ENCODE measurements at places on chromosomes 6 and 20.

GRCh38 chr20:38812709-38813573, 7.4 kb downstream of the PPP1R16B start:
- DNase-seq: no peak

- DNase-seq: no peak
These were observed 130.0 kb downstream of the ERMARD start for GRCh38 chr6:169881398-169881797.

DNA sequence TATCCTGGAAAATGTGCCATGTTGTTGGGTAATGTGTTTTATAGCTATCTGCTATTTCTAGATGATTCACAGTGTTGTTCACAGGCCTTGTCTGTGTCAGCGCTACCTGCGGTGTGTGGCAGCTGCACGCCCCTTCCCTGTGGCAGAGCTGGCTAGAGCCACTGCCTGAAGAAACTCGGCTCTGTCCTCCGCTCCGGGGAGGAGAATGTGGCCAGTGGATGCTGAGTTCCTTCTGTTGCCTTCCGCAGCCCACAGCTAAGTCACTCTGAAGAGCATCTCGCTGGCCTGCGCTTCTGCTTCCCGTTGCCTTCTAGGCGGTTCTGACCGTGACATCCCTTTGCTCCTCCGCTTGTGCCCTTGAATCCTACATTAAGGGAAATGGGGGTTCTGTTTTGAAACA, 135.1 kb downstream of the PLG start:
- no peak for DNase-seq

DNA sequence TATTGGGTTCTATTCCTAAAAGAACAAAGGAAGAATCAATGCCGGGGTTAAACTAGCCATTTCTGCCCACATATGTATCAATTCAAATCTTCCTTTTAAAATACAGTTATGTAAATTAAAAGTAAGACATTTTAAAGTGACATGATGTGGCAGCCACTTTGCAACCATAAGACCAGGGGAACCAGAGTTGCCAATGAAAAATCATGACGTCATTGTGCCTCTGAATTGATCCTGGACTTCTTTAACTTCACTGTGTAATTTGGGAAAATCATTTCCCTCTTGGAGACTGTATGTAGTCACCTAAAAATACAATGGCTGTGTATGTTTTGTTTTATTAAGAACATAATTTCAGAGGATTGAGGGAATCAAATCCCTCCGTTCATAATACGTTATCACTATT, 42.2 kb downstream of the SLC13A3 start:
- DNase-seq: no peak

DNA sequence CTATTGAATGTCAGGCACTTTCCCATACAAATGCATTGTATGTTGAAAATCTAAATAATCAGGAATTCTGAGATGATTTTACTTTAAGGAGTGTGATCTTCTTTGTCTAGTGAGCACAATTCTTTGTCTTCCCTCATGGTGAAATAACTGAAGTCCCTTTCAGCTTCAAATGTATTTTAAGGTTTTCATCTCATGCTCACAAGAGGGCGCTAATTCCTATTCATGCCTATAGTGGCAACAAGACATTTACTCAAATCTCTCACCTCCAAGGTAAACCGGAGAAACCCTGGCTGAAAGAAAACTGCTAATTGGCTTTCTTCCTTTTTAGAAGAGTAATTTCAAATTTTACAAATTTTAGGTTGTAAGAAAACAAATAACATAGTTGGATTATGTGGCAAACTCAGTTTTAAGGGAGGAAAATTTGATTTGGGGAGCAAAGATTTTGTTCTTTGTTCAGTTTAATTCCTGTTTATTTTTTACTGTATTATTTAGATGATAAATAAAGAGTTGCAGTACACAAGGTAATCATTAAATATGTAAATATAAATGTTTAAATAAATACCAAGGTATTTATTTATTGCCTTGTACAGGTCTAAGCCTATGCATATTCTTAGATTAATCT, 69.1 kb downstream of the SLC35F1 start:
- DNase-seq: no peak

- DNase-seq: no peak
These were observed 11.0 kb upstream of the ARMC12 start for GRCh38 chr6:35725721-35726438.

DNA sequence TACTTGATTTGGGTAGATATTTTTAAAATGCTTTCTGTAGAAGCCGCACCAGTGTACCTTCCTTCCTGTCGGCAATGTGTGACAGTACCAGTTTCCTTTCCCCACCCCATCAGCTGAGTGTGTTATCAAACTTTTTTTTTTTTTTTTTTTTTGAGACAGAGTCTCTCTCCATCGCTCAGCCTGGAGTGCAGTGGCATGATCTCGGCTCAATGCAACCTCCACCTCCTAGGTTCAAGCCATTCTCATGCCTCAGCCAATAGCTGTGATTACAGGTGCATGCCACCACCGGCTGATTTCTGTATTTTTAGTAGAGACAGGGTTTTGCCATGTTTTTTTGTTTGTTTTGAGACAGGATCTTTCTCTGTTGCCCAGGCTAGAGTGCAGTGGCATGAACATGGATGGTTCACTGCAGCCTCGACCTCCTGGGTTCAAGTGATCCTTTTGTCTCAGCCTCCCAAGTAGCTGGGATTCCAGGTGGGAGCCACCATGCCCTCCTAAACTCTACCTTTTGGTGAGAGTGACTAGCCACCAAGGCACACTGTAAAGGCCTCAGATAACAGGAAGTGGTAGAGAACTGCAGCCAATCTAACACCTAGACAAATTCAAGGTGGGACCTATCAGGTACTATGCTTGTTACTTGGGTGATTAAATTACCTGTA, 26.5 kb upstream of the ZBTB22 start:
- DNase-seq: peak; percentile 40

GRCh38 chr20:16083639-16084280, 489.5 kb downstream of the KIF16B start:
- DNase-seq: no peak

GRCh38 chr6:135902756-135903331, 51.3 kb downstream of the PDE7B start:
- DNase-seq: no peak

- peak; percentile 26 for DNase-seq
These were observed 278.4 kb downstream of the LRFN2 start for GRCh38 chr6:40308533-40309306.

- no peak for DNase-seq
These were observed 41.8 kb downstream of the GPR63 start for GRCh38 chr6:96795481-96795880.

GRCh38 chr20:53899351-53900167, 170.8 kb downstream of the BCAS1 start:
- peak; percentile 80 for DNase-seq

GRCh38 chr6:42898891-42899361, 16.9 kb upstream of the PTCRA start:
- peak; percentile 50 for DNase-seq

GRCh38 chr6:157456524-157456829, 75.5 kb downstream of the ZDHHC14 start:
- DNase-seq: no peak

GRCh38 chr6:8579372-8579771, 144.0 kb upstream of the SLC35B3 start:
- DNase-seq: no peak

GRCh38 chr20:8227293-8227692, 95.2 kb downstream of the PLCB1 start:
- no peak for DNase-seq

- DNase-seq: no peak
These were observed 208.1 kb downstream of the PLCB4 start for GRCh38 chr20:9276966-9277468.

GRCh38 chr6:118641042-118641441, 10.3 kb downstream of the CEP85L start:
- no peak for DNase-seq

DNA sequence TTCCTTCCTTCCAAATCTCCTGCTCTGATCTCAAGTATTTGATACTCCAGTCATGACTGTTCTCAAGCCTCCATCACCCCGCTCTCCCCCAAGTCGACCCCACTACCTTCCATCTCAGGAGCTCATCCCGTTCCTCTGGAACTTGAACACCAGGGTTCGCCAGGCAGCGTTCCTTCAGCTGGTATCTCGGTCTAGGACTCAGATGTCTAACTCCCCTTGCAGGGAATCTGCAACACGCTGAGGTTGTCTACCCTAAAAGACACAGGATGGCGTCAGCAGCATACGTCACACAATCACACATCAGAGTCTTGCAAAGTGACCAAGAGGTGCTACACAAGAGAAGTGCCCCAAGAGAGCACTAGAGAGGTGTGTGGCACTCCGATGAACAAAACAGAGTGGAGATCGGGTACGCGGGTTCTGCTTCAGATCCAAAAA, 706 bp downstream of the ZNF184 start:
- DNase-seq: peak; percentile 41

- no peak for DNase-seq
These were observed 8.4 kb downstream of the ARFGAP1 start for GRCh38 chr20:63280929-63281545.

- no peak for DNase-seq
These were observed 230.1 kb upstream of the MOCS1 start for GRCh38 chr6:40164345-40164755.

GRCh38 chr6:161536224-161536630, 262.4 kb upstream of the AGPAT4 start:
- DNase-seq: no peak

- DNase-seq: no peak
These were observed 31.0 kb downstream of the PHIP start for GRCh38 chr6:79047072-79047471.

- no peak for DNase-seq
These were observed 172.1 kb upstream of the RUNX2 start for GRCh38 chr6:45156075-45156474.

DNA sequence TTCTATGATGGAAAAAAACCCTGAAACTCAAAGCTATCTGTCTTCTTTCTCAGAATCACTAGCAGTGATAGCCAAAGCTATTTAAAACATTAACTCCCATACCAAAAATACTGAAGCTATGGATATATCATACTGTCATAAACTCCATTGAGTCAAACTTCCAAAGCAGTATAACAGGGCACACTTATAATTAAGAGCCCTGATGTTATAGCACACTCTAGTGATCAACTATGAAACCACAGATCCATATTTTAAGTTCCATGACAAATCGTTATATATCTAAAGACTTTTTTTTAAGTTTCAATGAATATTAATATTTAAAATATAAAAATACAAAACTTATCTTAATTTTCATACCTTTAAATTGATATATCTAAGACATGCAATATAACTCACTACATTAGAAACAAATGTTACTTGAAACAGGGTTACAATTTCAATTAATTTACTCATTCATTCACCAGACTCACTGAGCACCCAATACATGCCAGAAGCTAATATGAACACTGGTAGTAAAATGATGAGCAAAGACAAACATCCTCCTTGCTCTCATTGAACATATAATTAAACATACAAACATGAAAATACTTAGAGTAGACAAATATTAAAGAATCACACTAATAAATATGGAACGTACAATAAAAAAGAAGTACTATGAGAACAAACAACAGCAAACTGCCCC, 69.3 kb downstream of the IBTK start:
- no peak for DNase-seq

- DNase-seq: no peak
These were observed 184.2 kb downstream of the EPM2A start for GRCh38 chr6:145551164-145551563.

- DNase-seq: no peak
These were observed 141.3 kb upstream of the INSM1 start for GRCh38 chr20:20226554-20226953.

DNA sequence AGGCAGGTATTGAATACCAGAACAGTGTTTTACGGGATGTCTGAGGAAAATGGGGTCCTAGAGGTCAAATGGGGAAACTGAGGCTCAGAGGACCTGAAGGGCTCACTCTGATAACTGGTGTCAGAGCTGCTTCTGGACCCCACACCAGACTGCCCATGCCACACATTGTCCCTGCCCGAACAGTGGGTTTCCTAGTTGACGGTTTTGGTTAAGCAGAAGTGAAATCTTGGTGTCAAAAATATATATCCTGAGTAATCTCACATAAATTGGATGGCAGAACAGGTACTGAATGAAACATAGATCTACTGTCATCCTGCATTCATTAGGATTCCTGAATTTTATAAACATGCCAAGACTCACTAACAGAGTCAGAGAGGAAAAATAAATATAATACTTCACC, 16.3 kb downstream of the NOX3 start:
- DNase-seq: no peak

DNA sequence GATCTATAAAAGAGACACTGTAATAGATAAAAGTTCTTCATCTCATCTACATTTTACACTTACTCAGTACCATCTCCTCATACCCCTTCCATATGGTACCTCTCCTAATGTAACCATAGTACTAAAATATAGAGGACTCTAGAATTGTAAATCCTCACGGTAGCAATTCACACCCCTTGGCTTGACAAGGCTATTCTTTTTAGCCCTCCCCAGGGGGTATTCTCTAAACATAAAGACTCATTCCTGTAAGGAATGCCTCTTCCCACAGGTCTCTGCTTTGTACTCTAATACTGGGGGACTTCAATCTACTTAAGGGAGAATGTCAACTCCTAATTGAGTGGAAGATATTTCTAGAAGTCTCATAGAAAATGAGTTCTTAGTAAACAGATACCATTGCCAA, 85.9 kb downstream of the VIP start:
- DNase-seq: no peak

- no peak for DNase-seq
These were observed 17.5 kb upstream of the BMP5 start for GRCh38 chr6:55892749-55893357.

GRCh38 chr6:126546541-126547120, 206.7 kb downstream of the CENPW start:
- no peak for DNase-seq

DNA sequence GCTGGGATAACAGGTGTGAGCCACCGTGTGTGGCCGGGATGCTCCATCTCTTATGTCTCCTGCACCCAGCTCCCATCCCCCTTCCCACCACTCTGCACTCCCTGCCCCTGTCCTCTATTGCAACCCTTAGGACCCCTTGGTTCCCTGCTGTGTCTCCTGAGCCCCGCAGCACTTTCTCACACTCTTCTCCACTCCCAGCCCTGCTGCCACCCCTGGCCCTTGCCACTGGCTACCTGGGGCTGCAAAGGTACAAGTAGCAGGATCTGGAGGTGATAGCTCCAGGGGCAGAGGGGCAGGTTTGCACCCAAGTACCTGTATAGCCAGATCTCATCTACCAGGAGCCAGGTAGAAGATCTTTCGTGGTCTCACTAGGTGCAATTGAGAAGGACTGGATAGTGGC, 6.6 kb upstream of the CPXM1 start:
- no peak for DNase-seq

DNA sequence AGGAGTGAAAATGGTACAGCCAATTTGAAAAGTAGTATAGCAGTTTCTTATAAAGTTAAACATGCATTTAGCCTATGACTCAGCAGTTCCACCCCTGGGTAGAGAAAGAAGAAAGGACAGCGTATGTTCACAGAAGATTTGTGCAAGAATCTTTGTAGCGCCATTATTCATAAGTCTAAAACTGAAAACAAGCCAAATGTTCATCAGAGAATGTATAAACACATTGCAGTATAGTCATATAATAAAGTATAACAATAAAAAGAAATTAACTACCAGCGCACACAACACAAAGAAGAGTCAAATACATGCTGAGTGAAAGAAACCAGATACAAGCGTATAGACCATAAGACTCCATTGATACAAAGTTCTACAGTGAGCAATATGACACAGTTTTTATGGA, 294.0 kb downstream of the SAMD5 start:
- DNase-seq: no peak

Data from stimulated activated CD4-positive, alpha-beta T cell treated with anti-CD3 and anti-CD28 coated beads, Interleukin-2, amount 100 ng/mL, for 4 hours (primary cell).